Activated CD4-positive, alpha-beta T cell treated with anti-CD3 and anti-CD28 coated beads, Interleukin-2, amount 50 U/mL, for 24 hours (primary cell): ENCODE measurements at places on chromosomes 1 and 21.

GRCh38 chr1:16091296-16091695, 17.8 kb upstream of the FAM131C start:
- no peak for DNase-seq

- no peak for DNase-seq
These were observed 9.2 kb downstream of the PADI2 start for GRCh38 chr1:17109892-17110554.

GRCh38 chr1:67019121-67019520, 34.8 kb downstream of the SLC35D1 start:
- DNase-seq, result no peak

- DNase-seq, result no peak
These were observed 8.3 kb downstream of the MAPKAPK2 start for GRCh38 chr1:206693029-206693428.

DNA sequence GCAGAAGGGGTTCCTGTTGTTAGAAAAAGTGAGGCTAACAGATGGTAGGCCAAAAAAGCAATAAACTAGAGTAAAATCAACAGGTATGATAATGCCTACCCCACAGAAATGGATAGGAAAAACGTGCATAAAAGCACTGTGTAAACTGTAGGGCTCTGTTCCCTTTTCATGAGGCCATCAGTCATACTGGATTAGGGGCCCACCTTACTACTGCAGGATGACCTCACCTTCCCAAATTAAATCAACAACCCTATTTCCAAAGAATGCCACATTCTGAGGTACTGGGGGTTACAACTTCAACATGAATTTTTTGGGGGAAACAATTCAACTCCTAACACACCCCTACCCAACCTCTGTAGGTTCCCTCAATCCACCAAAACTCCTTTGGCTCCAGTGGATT, 54.9 kb downstream of the KIAA1614 start:
- no peak for DNase-seq

GRCh38 chr1:94180650-94181049, 56.7 kb downstream of the ARHGAP29 start:
- no peak for DNase-seq

GRCh38 chr1:181554465-181554864, 71.1 kb downstream of the CACNA1E start:
- no peak for DNase-seq

DNA sequence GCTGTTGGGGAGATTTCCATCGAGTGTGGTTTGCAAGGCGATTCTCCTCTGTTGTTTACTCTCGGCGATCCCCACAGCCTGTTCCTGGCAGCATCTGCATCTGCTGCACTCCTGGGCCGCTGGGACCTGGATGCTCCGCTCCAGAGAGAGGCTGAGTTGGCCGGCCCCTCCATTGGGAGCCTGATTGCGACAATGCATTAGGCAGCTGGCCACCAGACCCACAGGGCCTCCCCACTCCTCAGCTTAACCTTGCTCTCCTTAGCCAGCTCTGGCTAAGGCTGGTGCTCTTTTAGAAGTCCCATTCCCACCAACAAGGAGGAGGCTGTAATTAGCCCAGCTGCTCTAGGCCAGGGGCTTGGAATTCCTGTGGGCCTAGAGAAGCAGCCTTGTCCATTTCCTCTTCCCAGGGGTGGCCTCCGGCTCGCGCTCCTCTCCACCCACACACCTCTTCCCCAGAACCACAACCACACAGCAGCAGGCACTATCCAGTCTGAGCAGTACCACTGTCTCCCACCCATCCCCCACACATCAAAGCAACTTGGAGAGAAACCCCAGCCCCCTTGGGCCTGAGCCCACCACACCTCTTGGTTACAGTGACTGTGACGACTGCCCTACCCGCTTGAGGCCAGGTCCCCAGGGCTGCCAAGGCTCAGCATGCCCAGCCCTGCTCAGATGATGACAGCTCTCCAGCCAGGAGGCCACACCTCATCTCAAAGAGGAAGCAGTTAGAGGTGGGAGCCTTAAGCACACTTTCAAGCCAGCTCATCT, 193.8 kb upstream of the EDN2 start:
- no peak for DNase-seq

GRCh38 chr1:209883341-209883971, 54.6 kb upstream of the SYT14 start:
- DNase-seq, result no peak

- no peak for DNase-seq
These were observed 477.1 kb downstream of the LMO4 start for GRCh38 chr1:87805666-87806378.

GRCh38 chr1:154263465-154264332, 8.7 kb upstream of the HAX1 start:
- DNase-seq, result no peak

DNA sequence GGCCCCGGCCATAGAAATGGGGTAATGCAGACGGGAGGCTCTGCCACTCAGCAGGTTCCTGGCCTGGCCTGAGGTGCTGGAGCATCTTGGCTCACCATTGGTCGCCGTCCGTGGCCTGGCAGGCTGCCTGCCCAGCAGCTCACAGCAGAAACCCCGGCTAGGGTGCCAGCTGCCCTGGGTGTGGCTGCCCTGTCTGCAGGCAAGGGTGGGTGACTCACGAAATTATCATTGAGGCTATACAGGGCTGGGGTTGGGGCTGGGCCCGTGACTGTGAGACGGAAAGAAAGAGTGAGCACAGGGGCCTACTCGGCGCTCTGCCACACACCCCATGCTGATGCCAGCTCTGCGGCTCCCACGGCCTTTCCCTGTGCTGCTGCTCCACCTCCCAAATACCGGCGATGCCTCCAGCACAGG, 8.0 kb upstream of the PKP1 start:
- no peak for DNase-seq

GRCh38 chr1:206705191-206705590, 20.5 kb downstream of the MAPKAPK2 start:
- DNase-seq, result no peak

GRCh38 chr1:109917768-109918606, 7.3 kb downstream of the CSF1 start:
- DNase-seq, result no peak

DNA sequence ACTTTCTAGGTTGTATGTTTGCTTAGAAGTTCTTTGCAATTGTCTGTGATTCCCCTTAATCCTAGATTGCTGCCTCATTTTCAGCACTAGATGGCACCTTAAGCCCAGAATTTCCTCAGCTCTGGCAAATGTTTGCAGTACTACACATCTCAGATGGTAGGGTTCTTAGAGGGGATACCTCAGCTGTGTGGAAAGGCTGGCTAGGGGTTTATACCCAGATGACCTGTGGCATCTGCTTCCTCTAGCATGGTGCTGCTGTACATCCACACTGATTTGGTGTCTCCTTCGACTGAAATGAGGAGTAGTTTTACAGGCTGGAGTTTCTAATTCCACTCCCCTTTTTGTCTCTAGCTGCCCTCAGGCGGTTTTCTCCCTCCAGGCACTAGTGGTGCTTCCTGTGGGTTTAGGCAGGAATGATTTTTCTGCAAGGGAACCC, 23.5 kb downstream of the ASB17 start:
- DNase-seq, result no peak

- no peak for DNase-seq
These were observed 19.8 kb downstream of the MIER1 start for GRCh38 chr1:66944330-66945274.

GRCh38 chr1:200437556-200438203, 27.8 kb upstream of the ZNF281 start:
- no peak for DNase-seq

GRCh38 chr21:31185663-31186062, 147.4 kb upstream of the KRTAP19-8 start:
- no peak for DNase-seq
